ENCODE measurements at places on chromosomes 3 and 15. TPM values are rescaled to one million over a fixed set of nuclear protein-coding genes. Genes with fewer than 3 reads are reported as not detected.

The ERICH6 gene
- not detected for total RNA-seq

The UBAP1L gene
- 3.3 TPM for total RNA-seq

DNA sequence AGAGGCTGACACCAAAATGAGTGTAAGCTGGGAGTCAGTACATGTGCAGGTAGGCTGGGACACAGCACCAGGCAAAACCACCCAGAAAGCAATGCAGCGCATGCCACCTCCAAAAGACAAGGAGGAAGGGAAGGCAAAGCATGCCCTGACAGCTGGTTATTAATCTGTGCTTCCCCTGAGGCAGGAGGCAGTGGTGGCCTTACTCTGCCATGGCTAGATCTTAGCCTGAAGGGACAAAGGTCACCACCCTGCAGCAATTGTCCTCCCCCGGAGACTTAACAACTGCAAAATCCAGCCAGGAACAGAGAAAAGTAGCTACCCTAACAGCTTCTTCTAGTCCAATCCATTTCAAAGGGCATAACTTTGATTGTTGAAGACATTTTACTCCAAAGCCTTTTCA is 73.7 kb downstream of the PLD1 start:
- peaks cover 30% of the 10 kb centered on the region for H3K27me3 ChIP-seq
- H3K36me3 ChIP-seq: no peaks in the 10 kb centered on the region
- no peak overlapping the region for H3K4me3 ChIP-seq
- no peaks in the 10 kb centered on the region for H3K4me1 ChIP-seq

The SH2D7 gene
- total RNA-seq: 0.28 TPM

The HLTF gene
- total RNA-seq: 31.3 TPM

- no peaks in the 10 kb centered on the region for H3K27me3 ChIP-seq
- H3K27ac ChIP-seq: no peak overlapping the region
- H3K4me1 ChIP-seq: peaks cover 30% of the 10 kb centered on the region
- H3K36me3 ChIP-seq: peaks cover 9% of the 10 kb centered on the region
- DNase-seq: no peak
These were observed 4.2 kb downstream of the VPS39 start for GRCh38 chr15:42203891-42204290.

GRCh38 chr3:53748512-53749271 is 97.5 kb downstream of the CHDH start:
- H3K4me3 ChIP-seq: no peak overlapping the region
- peaks cover 13% of the 10 kb centered on the region for H3K4me1 ChIP-seq
- DNase-seq: no peak
- peaks cover 8% of the 10 kb centered on the region for H3K27me3 ChIP-seq
- no peak overlapping the region for H3K27ac ChIP-seq

GRCh38 chr3:16085884-16086608 is 88.4 kb upstream of the GALNT15 start:
- no peaks in the 10 kb centered on the region for H3K4me1 ChIP-seq
- no peak overlapping the region for H3K4me3 ChIP-seq

The CAMP gene
- total RNA-seq: not detected

GRCh38 chr3:186646841-186647240 is 6.6 kb downstream of the FETUB start:
- no peak overlapping the region for H3K4me3 ChIP-seq
- no peaks in the 10 kb centered on the region for H3K36me3 ChIP-seq
- peaks cover 26% of the 10 kb centered on the region for H3K4me1 ChIP-seq
- DNase-seq: no peak

DNA sequence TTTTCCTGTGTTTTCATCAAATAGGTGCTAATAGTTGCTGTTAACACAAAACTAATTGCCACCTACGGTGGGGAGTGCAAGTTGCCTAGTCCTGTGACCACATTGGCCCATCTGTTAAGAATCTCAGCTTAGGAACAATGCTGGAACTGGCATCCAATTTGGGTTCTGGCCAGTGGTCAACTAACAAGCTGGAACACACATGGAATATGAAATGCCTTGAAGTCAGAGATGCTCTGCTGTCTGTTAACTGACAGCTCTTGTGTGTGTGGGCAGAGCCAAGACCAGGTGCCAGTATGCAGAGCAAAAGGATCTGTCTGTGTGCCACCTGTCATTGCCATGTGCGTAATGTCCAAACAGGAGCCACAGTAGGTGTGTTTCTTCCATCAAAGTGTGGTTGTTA is 460.8 kb downstream of the ROBO2 start:
- H3K36me3 ChIP-seq: no peaks in the 10 kb centered on the region
- no peak overlapping the region for H3K27ac ChIP-seq
- no peak for DNase-seq
- H3K27me3 ChIP-seq: no peaks in the 10 kb centered on the region
- H3K4me3 ChIP-seq: no peak overlapping the region
- H3K4me1 ChIP-seq: no peaks in the 10 kb centered on the region

DNA sequence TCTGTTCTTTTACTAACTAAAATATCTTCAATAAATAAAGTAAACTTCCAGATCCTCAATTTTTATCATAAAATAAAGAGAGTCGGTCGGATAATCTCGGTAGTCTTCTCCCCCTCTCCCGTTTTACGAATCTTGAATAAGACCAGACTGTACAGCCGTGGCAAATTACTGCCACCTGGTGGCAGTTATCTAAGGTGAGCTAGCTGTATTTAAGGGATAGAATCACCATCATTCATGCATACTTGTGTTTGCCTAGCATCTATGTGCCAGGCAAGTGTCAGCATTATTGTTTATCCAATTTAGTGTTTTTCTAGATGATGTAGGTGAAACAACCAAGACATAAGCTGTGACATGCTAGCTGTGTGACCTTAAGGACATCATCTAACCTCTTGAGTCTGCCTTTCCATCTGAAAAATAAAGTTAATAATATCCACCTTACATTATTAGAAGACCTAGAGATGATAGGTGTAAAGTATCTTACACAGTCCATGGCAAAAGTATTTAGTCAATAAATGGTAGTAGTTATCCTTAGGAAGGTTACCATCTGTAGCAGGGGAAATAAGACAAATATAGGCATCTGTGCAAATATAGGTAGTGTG is 21.3 kb downstream of the DUT start:
- DNase-seq: peak; percentile 72
- no peak overlapping the region for H3K4me3 ChIP-seq
- H3K27me3 ChIP-seq: peaks cover 4% of the 10 kb centered on the region
- no peak overlapping the region for H3K27ac ChIP-seq
- peaks cover 4% of the 10 kb centered on the region for H3K4me1 ChIP-seq

The SSR3 gene
- 147 TPM for total RNA-seq

The MUC4 gene
- total RNA-seq: 0.03 TPM

The SCG5 gene
- total RNA-seq: 3.5 TPM

DNA sequence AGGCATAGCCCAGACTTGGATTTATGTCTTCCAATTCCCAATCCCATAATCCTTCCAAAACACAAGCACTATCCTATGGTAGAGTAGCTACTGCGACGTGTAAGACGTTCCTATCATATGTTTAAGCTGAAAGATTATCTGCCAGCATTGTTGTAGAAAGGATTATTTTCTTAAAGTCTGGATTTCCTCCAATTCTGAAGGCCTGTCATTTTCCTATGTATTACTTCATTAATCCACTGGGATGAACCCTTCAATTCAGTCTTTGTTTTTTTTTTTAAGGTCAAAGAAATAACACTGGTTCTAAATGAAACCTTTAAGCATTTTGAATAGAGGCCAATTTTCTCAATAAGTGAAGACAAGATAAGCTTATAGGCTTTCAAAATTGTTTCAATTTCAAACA is 289.0 kb downstream of the SLC9A9 start:
- no peaks in the 10 kb centered on the region for H3K27me3 ChIP-seq
- no peaks in the 10 kb centered on the region for H3K4me1 ChIP-seq

Measured in activated CD8-positive, alpha-beta memory T cell treated with anti-CD3 and anti-CD28 coated beads, Interleukin-2, amount 10 ng/mL, durations not matched to agents 7 days and 5 days (primary cell).